MV-4-11 (cell line): ENCODE measurements at places on chromosomes 6 and 20.

GRCh38 chr20:18815194-18815942, 1.8 kb downstream of the SCP2D1 start:
- DNase-seq = no peak

GRCh38 chr6:13615792-13616120, 621 bp downstream of the NOL7 start:
- DNase-seq = no peak

- DNase-seq = peak; percentile 46
These were observed 29.0 kb upstream of the EEF1E1 start for GRCh38 chr6:8131265-8131897.

DNA sequence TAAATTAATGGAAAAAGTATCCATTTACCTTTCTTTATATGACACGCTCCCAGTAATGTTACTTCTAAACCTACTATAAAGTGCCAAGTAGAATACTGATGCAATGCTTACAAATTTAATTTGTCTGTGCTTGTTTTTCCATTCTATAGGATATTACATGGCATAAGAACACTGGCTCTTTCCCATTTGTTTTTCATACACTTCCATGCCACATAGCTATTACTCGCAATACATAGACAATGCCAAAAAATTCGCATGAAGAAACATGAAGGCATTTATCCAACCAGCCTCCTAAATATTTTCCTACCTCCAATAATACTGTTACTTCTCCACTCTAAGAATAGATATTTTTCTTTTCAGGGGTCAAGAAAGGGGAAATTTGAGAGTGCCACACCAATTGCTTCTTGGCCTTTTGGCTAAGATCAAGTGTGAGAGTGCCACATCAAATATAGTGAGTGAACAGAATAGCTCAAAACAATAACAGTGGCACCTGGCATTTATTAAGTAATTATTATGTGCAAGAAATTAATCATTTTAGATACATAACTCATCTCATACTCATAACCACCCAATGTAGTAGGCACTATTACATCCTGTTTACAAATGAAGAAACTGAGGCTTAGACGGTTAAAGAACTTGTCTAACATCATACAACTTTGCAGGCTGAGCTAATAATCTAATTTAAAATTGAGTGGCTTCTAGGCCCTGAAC, 845 bp upstream of the DST start:
- DNase-seq = no peak

DNA sequence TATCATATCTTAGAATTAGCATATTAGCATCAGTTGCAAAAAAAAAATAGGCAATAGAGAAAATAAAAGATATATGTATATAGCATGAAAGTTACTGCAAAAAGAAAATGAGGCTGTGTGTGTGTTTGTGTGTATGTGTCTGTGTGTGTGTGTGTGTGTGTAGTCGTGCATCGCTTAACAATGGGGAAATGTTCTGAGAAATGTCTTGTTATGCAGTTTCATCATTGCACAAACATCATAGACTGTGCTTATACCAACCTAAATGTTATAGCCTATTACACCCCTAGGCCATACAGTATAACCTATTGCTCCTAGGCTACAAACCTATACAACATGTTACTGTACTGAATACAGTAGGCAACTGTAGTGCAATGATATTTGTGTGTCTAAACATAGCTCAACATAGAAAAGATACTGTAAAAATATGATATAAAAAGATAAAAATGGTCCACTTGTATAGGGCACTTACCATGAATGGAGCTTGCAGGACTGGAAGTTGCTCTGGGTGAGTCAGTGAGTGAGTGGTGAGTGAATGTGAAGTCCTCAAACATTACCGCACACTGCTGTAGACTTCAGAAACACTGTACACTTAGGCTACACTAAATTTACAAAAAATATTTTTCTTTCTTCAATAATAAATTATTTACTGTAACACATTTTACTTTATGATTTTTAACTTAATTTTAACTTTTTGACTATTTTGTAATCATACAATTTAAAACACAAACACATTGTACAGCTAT, 805.1 kb downstream of the KIF16B start:
- DNase-seq = peak; percentile 73

GRCh38 chr20:55415567-55416142, 589.7 kb downstream of the CBLN4 start:
- DNase-seq = no peak

- no peak for DNase-seq
These were observed 36.1 kb upstream of the ZBP1 start for GRCh38 chr20:57656252-57656820.

GRCh38 chr6:159687341-159687740, 5.7 kb downstream of the SOD2 start:
- no peak for DNase-seq
